Activated CD8-positive, alpha-beta memory T cell treated with anti-CD3 and anti-CD28 coated beads for 48 hours (primary cell): ENCODE measurements at places on chromosomes 3 and 15.

DNA sequence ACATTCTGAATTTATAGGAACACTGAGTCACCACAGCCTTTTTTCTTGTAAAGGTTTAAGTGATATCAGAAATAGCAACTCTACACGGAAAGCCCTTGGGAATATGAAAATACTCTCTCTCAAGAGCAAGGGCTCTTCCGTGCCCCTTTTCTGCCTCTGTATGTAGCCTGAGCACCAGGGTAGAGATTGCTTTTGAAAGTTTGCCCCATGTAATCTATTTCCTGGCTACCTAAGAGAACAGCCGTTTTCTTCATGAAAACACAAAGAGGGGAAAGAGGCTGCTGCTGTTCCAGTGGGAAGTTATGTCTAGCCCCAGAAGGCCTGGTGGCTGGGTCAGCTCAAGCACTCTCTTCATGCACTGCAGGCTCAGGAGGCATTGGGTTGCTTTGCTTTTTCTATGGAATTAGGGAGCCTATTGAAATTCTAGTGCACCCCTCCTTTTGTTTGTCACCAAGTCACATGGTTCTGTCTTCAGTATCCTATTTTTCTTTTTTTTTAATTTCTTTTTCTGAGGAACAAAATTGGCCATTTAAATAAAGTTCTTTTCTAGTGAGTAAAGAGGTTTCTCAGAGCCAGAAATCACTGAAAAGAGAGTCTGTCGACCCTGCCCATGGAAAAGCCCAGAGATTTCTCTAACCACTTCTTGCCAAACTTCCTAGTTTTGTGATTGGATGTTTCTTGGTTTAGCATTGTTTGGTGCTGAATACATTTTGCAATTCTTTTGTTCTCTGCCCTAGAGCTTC lies 39.5 kb downstream of the TIGIT start:
- DNase-seq, result no peak

DNA sequence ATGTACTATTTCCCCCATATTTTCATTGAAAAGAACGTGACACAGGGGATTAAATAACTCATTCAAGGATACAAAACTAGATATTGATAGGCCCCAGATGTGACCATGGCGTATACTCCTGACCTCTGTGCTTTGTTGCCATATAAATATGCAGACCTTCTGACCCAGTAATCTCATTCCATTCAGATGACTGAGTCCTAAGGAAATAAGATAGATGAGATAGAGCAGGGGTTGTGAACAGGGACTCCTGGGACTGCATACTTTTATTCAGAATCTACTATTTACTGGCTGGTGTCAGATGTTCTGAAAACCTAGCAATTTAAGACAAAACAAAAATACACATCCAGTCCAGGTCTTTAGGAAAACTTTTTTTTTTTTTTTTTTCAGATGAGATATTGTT lies 139.2 kb upstream of the MANF start:
- DNase-seq, result no peak

DNA sequence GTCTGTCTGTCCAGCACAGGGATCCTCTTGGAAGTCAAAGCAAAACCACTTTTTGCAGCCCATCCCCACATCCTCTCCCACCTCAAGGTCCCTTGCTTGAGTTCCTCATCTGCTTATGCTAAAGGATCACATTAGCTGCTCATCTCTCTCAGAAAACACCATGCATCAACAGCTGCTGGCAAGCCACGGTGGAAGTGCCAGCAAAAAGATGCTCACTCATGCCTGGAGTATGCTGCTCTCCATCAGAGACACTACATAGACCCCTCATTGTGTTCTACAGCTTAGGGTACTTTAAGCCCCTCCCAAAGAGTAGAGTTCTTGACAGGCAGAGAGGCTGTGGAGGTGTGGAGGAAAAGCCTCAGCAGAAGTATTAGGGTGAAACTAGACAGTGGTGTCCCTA lies 94.6 kb upstream of the COL8A1 start:
- DNase-seq, result no peak

GRCh38 chr3:42110631-42111030 lies 19.5 kb downstream of the TRAK1 start:
- DNase-seq, result no peak

- no peak for DNase-seq
Observed at GRCh38 chr3:197858133-197858532, 67.1 kb downstream of the LRCH3 start.

DNA sequence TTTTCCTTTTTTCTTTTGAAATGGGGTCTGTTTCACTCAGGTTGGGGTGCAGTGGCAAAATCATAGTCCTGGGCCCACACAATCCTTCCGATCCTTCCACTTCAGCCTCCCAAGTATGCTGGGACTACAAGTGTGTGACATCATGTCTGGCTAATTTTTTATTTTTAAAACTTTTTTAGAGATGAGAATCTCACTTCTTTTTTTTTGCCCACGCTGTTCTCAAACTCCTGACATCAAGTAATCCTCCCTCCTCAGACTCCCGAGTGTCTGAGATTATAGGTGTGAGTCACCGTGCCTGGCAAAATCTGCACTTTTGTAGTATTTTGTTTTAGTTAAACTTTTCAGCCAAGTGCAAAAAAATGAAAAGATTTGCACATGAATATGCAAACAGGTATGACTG lies 171.0 kb downstream of the FNDC3B start:
- no peak for DNase-seq

DNA sequence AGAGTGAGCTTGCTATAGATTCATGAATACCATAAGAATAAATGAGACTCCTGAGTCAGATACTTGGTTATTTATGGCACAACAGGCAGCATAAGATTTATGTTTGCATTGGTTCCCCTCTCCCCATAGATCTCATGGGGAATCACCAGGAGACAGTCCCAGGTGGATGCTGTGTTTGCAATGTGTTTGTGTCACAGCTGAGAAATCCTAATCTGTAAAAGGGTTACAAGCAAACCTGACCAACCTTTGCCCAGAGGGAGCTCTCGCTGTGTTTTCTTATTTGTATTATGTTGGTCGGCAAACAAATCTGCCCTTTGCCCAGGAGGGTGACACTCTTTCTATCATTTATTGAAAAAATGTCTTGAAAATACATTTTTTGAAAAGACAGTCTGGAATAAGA lies 236.2 kb downstream of the ZPLD1 start:
- no peak for DNase-seq

DNA sequence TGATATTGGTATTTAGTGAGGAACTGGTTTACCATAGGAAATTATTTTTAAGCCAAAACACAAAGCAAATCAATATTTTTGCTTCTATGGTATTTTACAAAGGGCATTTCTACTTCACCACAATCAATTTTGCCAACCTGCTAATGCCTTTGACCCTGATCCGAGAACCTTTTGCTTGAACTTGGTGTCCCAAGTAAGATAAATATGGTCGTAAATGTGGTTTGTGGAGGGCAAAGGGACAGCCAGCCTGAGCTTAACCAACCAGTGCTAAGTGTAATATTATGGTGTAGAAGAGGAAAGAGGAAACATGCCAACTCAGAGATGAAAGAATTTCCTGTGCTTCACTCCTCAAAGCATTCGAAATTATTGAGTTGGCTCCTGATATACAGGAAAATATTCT lies 148.4 kb downstream of the C3orf38 start:
- DNase-seq, result no peak

DNA sequence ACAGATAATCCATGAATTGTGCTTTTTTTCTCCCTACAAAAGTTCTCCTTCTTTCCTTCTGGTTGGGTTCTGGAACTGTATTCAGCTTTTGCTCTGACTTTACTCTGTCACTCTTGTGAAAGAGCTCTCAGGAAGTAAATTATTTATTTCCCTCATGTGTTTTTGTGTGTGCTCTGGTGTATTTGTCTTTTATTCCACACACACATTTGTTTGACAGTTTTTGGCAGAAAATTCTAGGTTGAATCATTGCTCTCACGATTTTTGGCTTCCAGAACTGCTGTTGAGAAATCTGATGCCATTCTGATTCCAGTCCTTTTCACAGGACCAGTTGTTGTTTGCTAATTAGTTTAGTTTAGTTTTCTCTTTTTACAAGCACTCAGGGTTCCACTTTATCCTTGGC lies 172.8 kb downstream of the PLCH1 start:
- DNase-seq, result no peak

- DNase-seq, result no peak
Observed at GRCh38 chr3:196555295-196555694, 13.1 kb downstream of the WDR53 start.
